Adipocyte (in vitro differentiated cells): ENCODE measurements at places on chromosomes 7 and 10.

DNA sequence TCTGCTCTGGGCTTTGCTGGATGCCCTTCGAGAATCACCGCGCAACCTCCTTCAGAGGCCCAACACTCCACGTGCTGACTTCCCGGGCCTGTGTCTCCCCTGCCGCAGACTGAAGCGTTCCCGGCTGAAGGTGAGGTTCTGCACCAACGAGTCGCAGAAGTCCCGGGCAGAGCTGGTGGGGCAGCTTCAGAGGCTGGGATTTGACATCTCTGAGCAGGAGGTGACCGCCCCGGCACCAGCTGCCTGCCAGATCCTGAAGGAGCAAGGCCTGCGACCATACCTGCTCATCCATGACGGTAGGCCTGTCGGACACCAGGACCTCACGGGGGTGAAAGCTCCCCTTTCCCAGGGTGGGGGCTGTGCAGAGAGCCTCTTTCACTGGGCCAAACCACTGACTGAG lies 22.4 kb downstream of the LHPP start:
- no peak for DNase-seq

GRCh38 chr10:80211786-80212185 lies 6.4 kb upstream of the ANXA11 start:
- DNase-seq, result no peak

GRCh38 chr10:86506062-86506461 lies 15.5 kb downstream of the WAPL start:
- no peak for DNase-seq

- no peak for DNase-seq
Observed at GRCh38 chr7:15581352-15581951, 19.6 kb upstream of the AGMO start.

- DNase-seq, result no peak
Observed at GRCh38 chr7:41956705-41957104, 253.8 kb upstream of the INHBA start.

DNA sequence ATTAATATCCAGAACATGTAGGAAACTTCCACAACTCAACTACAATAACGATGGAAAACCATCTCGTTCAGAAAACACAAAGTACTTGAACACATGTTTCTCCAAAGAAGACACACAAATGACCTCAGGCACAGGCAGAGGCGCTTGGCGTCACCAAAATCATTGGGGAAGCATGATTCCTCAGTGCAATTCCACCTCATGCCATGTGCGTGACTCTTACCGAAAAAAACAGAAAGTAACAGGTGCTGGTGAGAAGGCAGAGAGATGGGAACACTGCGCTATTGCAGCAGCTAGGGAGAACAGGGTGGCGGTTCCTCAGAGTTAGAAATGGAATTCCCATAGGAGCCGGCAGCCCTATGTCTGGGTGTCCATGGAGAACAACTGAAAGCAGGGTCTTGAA lies 390.0 kb downstream of the DNAJB6 start:
- DNase-seq, result no peak

GRCh38 chr10:101613646-101614045 lies 25.5 kb downstream of the DPCD start:
- DNase-seq, result no peak

DNA sequence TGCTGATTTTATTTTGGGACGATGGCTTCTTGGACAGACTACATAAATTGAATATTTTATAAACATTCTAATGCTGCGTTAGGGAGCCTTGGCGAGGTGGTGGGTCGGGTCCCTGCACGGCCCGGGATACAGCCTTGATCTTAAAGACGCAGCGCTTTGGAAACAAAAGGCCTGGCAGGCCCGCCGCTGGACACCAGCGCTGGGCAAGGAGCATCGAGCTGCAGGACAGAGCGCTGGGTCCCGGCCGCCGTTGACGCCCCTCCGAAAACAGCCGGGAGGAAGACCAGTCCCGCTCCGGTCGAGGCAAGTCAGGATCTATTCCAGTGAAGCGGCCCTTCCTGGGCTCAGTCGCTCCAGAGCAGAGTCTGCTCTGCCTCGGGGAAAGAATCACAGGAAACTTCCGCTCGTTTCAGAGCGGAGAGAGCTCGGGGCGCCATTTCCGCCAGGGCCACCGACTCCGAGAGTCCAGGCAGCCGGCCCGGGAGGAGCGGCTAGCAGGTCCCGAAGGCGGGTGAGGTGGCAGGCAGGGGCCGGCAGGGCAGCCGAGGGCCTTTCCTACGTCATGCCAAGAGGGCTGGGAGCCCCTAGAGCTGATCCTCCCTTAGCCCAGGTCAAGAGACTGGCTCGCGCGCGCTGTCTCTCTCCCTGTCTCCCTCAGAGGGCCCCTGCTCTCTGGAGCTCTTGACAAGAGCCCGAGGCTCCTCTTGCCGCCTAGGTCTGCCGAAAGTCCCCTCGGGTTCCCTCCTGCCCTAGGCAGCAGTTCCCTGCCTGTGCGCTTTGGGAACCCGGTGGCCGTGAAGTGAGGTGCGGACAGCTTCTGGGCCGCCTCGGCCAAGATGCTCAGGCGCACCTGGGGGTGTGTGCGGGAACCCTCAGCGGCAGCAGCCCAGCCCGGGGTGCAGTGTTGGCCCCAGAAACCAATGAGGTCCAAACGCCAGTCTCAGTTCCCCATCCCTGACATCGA lies 1.4 kb upstream of the DRGX start:
- no peak for DNase-seq

GRCh38 chr7:24406789-24407299 lies 122.9 kb downstream of the NPY start:
- DNase-seq, result no peak

DNA sequence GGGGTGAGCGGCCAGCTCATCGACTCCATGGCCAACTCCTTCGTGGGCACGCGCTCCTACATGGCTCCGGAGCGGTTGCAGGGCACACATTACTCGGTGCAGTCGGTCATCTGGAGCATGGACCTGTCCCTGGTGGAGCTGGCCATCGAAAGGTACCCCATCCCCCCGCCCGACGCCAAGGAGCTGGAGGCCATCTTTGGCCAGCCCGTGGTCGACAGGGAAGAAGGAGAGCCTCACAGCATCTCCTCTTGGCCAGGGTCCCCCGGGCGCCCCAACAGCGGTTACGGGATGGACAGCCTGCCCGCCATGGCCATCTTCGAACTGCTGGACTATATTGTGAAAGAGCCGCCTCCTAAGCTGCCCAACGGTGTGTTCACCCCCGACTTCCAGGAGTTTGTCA lies 17.4 kb upstream of the TSPAN33 start:
- no peak for DNase-seq

DNA sequence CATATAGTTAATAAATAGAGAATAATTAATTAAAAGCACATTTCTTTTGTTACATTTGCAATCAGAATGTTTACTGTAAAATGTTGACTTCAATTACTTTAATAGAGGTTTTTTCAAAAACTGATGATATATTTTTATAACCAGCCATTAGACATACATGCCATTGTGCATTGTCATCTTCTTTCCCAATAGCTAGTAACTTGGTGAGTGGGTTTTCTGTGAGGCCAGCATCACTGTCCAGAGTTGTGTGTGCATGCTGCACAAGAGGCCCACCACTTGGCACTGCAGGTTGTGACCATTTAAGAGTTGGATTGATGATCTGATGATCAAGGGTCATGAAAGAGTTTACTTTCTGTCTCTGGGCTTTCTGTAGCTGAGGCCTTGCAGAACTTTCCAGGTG lies 46.5 kb downstream of the TFEC start:
- DNase-seq, result peak; percentile 49

DNA sequence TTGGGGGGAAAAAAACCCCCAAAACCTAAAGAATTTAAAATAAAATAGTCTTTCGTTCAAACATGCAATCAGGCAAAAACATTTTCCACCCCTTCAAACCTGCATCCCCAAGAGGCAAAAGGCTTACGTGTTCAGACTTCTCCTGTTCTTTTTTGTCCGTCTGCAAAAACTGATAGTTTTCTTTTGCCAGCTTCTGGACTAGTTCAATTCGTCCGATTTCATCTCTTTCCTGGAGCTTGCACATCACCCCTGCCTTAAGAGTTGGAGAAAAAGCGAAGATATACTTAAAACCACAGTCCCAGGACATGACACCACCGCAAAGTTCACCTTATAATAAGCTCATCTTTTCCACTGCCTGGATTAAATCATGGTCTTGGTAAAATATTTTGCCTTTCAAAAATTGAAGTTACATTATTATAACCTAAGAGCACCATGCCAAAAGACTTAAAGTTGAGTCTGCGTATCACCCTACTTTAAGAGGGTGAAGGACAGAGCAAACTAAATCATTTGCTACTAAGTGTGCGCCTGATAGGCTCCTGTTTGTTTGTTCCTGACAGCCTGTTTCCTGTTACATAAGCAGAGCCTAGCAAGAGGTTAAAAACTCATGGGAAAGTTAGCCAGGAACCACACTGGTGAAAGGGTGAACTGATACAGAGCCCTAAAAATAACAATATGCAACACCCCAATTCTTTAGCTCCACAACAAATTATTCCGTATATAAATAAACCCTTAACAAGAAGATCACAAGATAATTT lies 137.0 kb downstream of the RAPGEF5 start:
- no peak for DNase-seq

DNA sequence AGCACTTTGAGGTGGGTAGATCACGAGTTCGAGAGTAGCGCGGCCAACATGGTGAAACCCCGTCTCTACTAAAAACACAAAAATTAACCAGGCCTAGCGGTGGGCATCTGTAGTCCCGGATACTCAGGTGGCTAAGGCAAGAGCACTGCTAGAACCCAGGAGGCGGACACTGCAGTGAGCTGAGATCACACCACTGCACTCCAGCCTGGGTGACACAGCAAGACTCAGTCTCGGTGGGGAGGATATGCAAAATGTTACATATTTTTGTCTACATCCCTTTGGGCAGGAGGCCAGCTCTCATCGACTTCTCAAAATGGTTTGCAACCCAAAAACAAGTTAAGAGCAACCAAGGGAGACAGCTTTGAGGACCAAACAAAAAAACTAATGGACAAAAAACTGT lies 8.2 kb downstream of the ATE1 start:
- DNase-seq, result no peak

GRCh38 chr7:31100445-31100844 lies 48.3 kb downstream of the ADCYAP1R1 start:
- peak; percentile 3 for DNase-seq

- no peak for DNase-seq
Observed at GRCh38 chr7:3294432-3295100, 6.5 kb upstream of the SDK1 start.

GRCh38 chr10:114281006-114281405 lies 42.0 kb downstream of the VWA2 start:
- no peak for DNase-seq

DNA sequence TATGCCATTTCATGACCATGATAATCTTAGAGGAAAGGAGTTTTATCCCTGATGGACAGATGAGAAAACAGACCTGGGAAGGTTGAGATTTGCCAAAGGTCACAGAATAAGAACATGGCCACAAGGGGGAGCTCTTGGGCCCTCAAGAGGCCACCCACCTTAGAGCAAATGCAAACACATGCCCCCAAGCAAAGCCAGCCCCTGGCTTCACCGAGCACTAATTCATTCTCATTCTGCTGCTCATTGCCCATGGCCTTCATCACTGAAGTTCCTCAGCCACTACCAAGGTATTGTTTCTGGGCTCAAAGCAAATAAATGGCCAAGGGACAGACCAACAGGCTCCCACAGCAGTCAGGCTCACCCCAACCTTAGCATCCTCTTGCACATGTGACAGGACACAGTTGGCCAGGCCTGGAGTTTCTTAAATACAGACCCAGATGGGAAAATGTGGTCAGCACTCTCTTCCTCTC lies 44.2 kb downstream of the PDLIM1 start:
- peak; percentile 92 for DNase-seq

GRCh38 chr7:117790731-117791130 lies 82.5 kb downstream of the CTTNBP2 start:
- DNase-seq, result no peak

DNA sequence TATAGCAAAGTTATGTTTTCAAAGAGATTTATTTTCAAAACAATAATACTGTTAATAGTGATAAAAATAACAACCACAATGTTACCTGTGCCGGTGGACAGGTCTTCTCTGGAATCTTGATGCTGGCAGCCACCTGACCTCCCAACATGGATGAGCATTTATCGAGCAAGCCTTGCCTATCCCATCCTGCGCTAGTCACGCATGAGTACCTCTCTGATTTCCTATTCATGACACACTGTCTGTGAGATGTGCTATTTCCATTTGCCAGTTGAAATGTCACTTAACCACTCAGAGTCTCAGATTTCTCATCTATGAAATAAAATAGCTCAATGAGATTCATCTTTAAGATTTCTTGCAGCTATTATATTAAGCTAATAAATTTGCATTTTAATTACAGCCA lies 341.2 kb upstream of the VWC2 start:
- DNase-seq, result no peak

GRCh38 chr7:72017756-72018155 lies 394.4 kb downstream of the CALN1 start:
- DNase-seq, result no peak

GRCh38 chr10:91049296-91049987 lies 128.6 kb upstream of the ANKRD1 start:
- no peak for DNase-seq

DNA sequence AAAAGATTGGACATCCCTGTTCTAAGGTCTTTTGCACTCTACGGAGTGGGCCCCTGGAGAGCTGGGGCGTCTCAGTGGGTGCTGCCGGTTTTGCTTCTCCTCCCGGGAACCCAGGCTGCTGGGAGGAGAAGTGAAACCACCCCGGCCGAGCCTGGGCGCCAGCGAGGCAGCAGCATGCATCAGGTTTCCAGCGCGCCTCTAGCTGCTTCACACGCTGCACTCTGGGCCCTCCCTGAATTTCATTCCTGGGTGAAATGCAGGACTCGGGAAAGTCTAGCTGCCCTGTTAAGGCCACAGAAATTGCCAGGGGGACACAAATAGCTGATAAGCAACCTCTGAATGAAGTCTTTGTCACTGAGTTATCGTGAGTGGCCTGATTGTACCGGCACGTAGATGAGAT lies 127.4 kb downstream of the TRRAP start:
- no peak for DNase-seq

GRCh38 chr7:130641497-130641896 lies 27.1 kb downstream of the COPG2 start:
- no peak for DNase-seq

DNA sequence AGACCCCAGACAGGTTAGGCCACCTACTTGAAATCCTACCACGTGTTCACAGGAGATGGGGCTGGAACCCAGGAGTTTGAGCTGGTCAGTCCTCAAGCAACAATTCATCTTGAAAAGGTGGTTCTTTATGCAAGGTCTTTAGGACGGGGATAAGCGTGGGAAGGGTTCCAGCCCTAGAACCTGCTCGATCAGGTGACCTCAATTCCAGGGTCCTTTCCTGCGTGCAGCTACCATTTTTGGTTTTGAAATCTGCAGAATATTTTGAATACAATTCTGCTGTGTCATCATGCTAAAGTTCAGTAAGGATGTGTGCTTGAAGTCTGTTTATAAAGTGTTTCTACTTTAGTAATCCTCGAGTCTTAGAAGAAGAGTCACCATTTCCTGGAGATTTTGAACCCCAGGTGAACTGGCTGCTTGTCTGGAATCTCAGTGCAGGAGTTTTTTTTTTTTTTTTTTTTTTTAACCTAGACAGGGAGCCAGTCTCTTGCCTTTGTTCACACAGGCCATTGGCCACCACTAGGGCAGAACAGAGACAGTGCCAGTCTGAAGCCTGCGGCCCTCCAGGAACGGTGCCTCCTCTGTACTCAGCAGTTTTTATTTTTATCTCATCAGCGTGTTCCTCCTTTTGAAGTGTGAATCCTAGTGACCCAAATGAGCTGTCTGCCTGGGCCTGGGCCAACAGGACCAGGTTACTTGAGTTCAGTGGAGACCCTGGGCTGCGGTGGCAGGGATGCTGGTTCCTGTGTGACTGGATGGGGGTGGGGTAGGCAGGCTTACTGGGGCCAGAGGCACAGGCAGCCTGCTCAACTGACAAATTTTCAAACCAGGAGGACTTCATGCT lies 54.6 kb downstream of the EEPD1 start:
- peak; percentile 63 for DNase-seq

- no peak for DNase-seq
Observed at GRCh38 chr10:54710918-54711317, 90.1 kb downstream of the PCDH15 start.
